Stimulated activated CD4-positive, alpha-beta T cell treated with anti-CD3 and anti-CD28 coated beads, TNF-alpha, amount 100 ng/mL, for 4 hours (primary cell): ENCODE measurements at places on chromosomes 13 and 19.

- no peak for DNase-seq
Observed at GRCh38 chr19:44664976-44665375, 6.3 kb upstream of the CEACAM19 start.

- no peak for DNase-seq
Observed at GRCh38 chr13:111401151-111401550, 80.7 kb downstream of the TEX29 start.

DNA sequence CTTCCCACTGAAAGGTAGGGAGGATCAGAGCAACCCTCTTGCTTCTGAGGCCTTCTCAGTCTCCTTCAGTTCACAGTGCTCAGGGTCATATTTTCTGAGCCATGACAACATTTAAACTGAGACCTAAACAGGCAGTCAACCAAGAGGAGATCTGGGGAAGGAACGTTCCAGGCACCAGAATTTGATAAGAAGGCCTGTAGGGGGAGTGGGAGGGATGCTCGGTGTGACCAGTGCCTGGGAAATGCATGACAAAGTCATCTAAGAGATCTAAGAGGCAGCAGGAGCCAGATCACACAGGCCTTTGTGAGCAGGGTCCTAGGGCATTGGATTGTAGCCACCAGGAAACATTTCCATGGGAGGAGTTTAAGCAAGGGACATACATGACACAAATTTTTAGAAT, 71.6 kb downstream of the SHISA2 start:
- DNase-seq, result no peak

- no peak for DNase-seq
Observed at GRCh38 chr13:43359536-43359935, 336.1 kb downstream of the DNAJC15 start.

DNA sequence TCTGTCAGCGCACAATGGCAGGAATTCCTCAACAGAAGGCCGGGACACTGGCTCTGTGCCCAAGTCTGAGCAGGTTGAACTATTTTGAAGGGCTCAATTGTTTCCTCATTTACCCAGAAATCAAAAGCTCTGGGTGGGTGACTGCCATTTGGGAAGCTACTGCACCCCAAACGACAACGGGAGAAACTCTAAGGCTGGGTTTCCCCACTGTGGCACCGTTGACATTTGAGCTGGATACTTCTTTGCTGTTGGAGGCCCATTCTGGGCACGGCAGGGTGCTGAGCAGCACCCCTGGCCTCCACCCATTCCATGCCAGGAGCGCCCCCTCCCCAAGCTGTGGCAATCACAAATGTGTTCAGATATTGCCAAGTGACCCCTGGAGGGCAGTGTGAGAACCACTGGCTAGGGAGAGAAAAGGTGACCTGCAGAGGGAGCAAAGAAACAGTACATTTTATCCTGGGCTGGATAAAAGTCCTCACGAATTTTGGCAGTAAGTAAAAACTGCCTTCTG, 62.5 kb downstream of the RFX2 start:
- no peak for DNase-seq

DNA sequence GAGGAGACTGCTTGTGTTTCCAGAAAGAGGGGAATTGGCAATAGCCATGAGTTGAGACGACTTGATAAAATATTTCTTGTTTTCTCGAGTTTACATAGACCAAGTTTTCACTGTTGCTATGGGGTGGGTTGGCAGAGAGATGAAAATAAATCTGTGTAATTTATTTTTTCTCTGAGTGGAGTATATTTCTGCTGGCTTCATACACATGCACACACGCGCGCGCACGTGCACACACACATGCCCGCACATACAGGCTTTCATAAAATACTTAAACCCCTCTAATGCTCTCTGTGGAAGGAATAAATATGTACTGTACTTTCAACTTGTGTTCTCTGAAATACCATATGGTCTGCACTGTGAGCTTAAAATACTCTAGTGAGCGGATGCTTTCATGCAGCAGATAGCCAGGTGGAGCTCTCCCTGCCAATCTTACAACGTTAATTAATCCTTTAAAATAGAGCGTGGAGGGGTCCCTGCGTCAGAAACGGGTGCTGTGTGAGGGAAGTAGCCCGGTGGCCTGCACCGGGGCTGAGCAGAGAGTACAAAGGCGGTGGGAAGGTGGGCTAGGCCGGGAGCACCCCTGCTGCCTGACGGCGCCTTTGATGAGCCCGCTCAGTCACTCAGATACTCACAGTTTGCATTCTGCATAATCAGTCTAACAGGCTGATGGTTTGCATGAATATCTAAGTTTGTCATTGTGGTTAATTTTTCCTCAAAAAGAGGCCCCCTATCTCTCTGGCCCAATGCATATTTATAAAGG, 44.1 kb downstream of the CCNE1 start:
- no peak for DNase-seq

GRCh38 chr13:49435992-49436391, 7.9 kb downstream of the CAB39L start:
- DNase-seq, result no peak

DNA sequence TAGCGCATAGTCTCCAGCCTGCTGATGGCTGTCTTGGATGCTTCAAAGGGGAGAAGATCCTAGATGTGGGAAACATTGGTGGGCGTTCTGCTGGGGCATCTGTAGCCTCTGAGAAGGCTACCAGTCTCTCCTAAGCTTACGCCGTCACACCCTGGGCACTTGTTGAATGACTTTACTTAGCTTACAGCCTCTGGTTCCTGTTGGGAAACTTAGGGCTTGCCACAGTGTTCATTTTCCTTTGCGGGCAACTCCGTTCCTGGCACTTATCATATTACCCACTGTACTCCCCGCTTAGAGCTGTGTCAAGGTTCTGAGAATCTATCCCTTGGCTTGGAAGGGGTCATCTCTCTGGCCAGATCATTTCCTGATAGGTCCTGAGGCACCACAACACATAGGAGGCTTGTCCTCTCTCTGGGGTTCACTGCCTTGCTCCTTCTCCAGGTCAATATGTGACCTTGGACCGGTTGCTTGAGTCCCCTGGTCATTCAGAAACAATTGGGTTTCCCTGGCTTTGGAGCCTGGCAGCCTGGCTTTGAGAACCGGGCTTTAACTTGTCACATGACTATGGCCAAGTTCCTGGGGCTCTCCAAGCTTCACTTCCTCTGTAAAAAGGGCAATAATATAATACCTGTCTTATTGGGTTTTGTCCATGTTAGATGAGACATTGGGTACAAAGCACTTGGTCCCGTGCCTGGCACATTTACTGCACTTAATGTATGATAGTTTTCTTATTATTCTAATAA, 20.5 kb upstream of the ALOX5AP start:
- DNase-seq, result no peak

GRCh38 chr13:112971288-112971643, 2.3 kb downstream of the MCF2L start:
- no peak for DNase-seq

DNA sequence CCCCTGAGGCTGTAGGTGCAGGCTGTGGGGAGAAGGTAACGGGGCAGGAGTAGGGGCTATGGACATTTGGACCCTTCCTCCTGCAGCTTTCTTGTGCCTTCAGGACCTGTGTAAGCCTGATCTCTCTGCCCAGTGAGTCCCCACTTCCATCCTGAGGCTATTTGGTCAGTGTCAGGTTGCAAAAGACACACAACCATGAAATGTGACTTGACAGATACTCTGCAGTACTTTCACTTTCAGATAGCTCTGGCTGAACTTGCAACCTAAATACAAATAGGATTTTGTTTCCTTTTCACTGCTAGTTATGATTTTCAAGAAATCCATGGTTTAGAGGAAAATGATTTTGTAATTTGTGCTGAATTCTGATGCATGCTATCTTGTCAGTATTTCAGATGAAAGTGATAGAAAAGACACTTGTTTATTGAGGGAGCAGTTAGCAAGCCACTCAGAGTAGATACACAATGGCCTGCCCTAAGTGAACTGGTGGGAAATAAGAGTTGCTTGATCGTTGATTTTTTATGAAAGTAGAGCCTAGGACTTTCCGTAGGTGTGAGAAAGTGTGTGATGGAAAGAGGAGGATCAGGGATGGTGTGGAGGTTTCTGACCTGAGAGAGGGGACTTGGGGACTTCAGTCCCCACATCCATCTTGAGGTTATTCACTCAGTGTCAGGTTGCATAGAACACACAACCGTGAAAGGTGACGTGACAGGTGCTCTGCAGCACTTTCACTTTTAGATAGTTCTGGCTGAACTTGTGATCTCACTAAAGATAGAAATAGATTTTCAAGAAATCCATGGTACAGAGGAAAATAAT, 18.1 kb upstream of the EID2 start:
- no peak for DNase-seq
